ENCODE measurements at places on chromosomes 12 and 14. TPM values are rescaled to one million over a fixed set of nuclear protein-coding genes. Genes with fewer than 3 reads are reported as not detected.

The RXYLT1 gene
- total RNA-seq = 15.1 TPM

DNA sequence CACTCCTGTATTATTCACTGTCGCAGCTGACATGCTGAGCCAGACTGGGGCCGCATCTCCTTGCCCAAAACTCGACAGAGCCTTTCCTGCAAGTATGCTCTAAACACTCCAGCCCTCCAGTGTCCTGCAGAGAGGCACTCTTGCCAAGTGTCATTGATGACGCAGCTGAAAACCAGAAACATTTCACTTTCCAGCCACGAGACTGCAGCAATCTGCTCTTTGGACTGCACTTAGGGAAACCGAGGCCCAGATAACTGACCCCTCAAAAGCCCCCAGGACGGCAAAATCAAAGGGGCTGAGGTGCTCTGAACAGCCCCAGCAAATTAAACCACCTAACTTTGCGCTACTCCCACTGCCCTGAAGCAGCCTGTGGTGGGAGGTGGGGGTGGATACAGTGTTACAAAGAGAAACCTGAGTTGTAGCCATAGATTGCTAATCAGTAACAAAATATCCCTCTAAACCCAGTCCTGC is 2.6 kb downstream of the CCDC85C start:
- DNase-seq = no peak

The EFS gene
- 15.5 TPM for total RNA-seq

DNA sequence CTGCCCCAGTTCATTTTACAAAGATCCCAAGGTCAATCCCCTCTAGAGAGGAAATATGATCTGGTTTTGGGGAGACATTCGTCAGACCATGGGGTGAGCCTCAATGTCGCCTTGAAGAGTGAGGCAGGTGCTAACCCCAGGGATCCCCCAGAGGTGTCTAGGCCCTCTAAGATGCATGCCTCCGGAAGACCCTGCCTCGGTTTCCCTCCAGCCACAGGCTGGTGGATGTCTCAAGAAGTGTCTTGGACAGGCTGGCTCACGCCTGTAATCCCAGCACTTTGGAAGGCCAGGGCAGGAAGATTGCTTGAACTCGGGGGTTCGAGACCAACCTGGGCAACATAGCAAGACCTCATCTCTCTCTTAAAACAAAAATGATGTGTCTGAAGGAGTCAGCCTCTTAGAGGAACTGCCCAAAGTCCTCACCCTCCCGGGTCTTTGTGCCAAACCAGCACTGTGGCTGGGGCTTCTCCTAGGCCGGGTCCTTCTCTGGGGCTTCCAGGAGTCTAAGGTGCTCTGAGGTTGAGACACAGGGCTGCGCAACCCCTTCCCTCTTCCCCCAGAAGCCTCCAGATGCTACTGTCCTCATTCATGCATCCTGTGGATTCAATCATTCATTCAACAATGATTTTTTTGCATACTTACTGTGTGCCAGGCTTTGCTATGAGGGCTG is 24.7 kb upstream of the BEGAIN start:
- DNase-seq = peak; percentile 67

DNA sequence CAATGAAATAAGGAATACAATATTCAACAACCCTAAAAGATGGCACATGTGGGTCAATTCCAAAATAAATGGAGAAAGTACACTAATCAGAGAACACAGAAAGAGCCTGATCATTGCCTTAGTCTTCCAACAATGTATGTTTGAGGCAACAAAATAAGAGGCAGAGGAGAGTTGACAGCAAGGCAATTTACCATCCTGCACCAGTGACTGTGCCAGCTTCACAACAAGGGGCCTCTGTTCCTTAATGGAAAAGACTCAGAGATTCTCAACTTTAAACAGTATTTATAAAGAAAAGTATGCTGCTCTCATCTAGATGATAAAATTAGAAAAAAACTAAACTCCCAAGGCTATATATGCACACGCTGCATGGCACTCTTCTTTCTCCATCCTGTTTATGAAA is 25.9 kb downstream of the EPS8 start:
- no peak for DNase-seq

GRCh38 chr12:9742661-9743060 is 9.8 kb upstream of the CLECL1 start:
- DNase-seq = no peak

DNA sequence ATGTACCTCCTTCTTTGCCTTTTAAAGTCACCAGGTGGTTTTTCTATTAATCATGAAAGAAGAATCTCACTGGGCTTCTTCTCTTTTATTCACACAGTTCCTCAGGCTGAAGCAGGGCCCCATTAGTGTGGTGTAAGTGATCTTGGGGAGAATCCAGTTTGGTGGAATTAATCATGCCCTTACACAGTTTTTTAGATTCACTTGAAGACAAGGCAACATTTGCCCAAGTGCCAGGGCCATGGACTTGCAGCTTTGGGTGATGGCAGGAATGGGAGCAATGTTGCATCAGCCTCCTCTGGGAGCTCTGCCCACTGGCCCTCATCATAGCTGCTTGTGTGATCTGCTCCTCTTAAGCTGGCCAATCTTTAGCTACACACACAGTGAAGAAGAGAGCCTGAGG is 33.8 kb downstream of the KCNK10 start:
- DNase-seq = no peak
